ENCODE measurements at places on chromosomes 7 and 10. TPM values are rescaled to one million over a fixed set of nuclear protein-coding genes. Genes with fewer than 3 reads are reported as not detected.

The IGF2BP3 gene
- total RNA-seq: 165 TPM

The ANXA8L1 gene
- not detected for total RNA-seq

The LEP gene
- total RNA-seq: not detected

The UTF1 gene
- total RNA-seq: 140 TPM

DNA sequence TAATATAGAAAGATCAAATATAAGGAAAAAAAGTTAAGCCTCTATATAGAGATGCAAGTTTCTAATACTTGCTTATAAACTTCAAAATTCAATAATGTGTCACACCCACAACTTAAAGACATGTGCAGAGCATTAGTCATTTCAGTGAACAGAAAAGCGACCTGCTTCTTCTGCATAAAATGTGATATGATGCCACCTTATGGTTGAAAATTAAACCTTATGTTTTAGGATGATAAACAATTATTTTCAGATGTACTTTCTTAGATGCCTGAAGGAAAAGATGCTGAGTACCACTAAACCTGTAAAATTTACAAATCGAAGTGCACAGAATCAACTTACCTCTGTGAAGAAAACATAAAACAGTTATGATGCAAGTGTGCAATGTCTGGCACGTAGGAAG lies 96.0 kb downstream of the MTERF1 start:
- no peak for DNase-seq

- no peak for DNase-seq
These were observed 10.1 kb downstream of the KCNIP2 start for GRCh38 chr10:101833466-101833865.

- no peak for DNase-seq
These were observed 122.8 kb downstream of the PRLHR start for GRCh38 chr10:118472415-118473304.

GRCh38 chr7:151456782-151457181 lies 16.8 kb upstream of the CRYGN start:
- peak; percentile 58 for DNase-seq

DNA sequence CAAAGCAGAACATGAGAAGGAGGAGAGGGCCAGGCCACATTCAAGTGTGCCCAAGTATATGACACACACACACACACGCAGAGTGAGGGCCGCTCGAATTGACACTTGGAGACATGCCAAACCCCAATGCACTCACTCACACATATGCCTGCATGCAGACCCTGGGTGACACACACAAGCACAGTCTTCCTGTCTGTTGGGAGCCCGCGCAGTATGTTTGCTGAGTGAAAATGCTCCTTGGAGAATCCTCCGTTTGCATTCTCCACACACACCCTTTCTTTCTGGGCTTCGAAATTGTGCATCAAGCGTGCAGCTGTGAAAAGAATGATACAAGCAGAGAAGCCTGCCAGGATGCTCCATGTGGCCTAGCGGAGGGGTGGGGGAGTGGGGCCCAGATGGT lies 120.9 kb downstream of the PLXNA4 start:
- no peak for DNase-seq

DNA sequence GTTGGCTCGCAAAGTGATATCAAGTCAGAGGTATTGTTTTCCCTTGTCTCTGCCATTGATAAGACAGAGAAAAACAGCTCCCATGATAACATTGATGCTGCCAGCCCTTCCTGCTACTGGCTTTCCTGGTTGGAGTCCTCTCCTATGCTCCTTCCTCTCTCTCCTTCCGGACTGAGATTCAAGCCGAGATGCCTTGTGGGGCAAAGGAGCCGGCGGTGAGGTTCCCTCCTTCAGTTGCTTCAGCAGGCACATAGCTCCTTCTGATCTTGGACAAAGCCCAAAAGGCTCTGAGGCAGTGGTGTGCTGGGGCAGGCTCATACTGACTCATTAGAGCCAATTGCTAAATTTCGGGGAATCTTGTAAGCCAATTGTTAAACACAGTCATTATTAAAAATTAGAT lies 8.8 kb upstream of the ZCCHC24 start:
- DNase-seq: no peak

GRCh38 chr10:43042503-43043341 lies 34.1 kb upstream of the RET start:
- DNase-seq: peak; percentile 56

GRCh38 chr7:73436031-73436929 lies 2.7 kb downstream of the FZD9 start:
- DNase-seq: no peak

DNA sequence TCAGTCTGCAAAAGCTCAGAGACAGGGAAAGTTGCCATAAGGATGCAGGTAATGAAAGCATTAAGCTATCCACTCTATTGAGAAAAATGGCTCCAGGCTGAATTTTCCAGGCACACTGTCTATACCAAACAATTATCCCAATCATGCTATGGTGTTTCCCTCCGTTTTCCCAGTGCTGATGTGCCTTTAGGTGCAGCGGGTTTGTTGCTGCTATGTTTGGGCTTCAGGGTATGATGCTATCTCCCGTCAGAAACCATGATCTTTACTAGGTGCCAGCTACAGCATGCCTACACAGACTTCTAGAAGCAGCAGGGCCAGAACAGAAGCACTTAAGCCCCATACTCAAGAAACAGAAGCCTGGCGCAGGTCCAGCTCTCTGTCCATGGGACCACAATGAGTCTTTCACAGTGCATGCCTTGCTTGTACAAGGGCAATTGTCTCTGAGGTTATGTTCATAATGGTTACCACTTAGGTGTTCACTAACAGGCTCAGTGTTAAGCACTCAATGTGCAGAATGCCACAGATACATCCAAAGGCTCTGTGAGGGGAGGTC lies 19.4 kb downstream of the STEAP1B start:
- no peak for DNase-seq

DNA sequence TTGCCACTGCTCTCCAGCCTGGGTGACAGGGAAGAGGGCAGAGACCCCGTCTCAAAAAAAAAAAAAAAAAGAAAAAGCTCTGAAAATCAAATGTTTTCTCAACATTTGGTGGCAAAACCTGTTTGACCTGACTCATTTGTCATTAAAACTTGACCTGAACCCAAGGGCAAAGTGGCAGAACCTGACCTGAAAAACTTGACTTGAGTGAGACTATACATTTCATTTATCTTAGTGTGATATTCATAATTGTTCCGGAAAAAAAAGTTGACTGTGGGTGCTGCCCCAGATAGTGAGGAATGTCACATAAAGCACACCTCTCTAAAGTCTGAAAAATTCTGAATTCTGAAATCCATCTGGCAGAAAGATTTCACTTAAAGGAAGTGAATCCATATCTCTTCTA lies 2.3 kb upstream of the TAX1BP1 start:
- DNase-seq: no peak

DNA sequence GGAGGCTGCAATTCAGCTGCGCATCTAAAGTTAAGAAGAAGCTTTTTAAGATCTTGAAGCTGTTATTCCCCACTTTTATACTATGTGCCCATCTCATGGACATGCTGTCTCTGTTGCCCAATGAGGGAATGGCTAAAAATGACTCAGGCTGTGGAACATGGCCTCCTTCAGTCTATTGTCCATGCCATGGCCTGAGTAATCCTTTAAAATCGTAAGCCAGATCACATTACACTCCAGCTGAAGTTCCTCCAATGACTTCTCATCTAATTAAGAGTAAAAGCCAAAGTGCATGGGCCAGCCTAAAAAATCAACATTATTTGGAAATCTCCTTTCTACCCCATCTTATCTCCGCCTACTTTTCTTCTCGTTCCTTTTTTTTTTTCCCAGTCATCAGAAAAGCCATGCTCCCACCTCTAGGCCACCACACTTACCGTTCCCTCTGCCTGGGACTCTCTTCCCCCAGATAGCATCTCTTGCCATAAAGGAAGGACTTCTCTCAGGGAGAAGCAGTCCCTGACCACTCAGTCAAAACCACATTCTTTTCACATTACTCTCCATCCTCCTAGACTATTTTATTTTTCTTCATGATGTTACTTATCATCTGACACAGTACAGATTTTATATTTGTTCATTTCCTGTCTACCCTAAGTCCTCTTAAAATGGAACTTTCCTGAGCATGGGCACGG lies 337.4 kb downstream of the PRPF18 start:
- DNase-seq: no peak

DNA sequence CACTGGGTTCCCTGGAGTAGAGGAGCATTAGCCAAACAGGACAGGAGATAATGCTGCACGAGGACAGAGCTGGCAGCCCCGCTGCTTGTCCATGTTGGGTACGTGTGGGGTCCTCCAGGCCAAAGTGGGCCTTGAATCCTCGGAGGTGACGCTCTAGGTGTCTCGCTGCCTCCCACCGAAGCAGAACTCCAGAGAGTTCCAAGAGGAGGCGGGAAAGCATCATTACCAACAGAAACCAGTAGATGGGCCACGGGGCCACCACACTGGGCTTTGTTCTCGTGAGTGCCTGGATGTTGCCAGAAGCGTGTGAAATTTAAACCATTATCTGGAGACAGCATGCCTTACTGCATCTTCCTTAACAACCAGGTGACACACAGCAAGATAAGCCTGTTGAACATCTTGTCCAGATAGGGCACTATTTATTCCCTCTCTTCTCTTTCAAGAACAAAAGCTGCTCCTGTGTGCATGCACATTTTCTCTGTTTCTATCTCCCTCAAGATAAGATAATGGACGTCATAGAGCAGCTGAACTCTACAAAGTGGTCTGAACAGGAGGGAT lies 56.8 kb downstream of the TNS3 start:
- DNase-seq: no peak
